ENCODE measurements at places on chromosomes 4 and X.
A peak's percentile ranks its signal among the peaks of the same experiment; 100 is the strongest.

DNA sequence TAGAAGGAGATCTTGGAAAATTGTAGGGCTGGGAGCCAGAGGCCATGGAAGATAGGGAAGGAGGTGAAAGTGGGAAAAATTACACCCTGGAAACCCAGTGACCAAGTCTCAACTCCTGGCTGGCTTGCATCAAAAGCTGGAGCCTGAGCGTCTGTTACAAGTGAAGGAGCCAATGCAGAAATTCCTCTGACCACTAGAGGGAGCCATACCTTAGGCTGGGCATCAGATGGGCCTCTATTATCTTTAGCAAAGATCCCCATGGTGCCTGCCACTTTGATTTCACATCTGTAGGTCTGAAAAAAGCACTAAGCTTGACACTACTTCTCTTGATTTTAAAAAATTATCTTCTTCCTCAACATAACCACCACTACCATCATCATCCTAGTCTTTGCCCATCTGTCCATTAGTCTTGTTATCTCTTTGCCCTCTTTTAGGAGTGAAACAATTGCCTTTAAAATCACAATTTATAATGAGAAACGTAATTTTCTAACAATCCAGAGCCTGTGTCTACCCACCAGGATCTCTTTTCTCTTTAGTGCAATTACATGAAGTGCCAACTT lies 62.9 kb downstream of the ANAPC4 start:
- DNase-seq: peak; percentile 16

DNA sequence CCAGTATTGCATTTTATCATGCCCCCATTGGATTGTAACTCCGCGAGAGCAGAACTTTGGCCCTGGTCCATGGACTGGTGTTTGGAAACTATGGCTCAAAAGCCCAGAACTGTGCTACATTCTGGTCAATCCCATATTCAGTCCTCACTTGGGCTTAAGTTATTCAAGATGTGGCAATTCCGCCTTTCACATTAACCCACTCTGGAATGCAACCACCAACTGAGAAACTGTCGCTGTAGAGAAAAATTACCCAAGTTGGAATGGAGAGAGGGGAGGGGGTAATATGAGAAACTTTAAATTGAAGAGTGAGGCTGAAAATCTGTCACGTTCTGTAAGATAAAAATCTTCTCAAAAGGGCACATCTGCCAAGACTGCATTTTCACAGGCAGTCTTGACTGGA lies 189.6 kb upstream of the NHS start:
- no peak for DNase-seq

- DNase-seq: no peak
These were observed 27.1 kb upstream of the NSUN7 start for GRCh38 chr4:40722576-40723161.

- no peak for DNase-seq
These were observed 14.6 kb downstream of the SDAD1 start for GRCh38 chr4:75976177-75976576.

- no peak for DNase-seq
These were observed 6.1 kb upstream of the CYSLTR1 start for GRCh38 chrX:78333521-78333920.
